Activated CD8-positive, alpha-beta memory T cell treated with anti-CD3 and anti-CD28 coated beads, Interleukin-2, amount 50 U/mL, for 4 hours (primary cell): ENCODE measurements at places on chromosomes 12 and 14.
A peak's percentile ranks its signal among the peaks of the same experiment; 100 is the strongest.

DNA sequence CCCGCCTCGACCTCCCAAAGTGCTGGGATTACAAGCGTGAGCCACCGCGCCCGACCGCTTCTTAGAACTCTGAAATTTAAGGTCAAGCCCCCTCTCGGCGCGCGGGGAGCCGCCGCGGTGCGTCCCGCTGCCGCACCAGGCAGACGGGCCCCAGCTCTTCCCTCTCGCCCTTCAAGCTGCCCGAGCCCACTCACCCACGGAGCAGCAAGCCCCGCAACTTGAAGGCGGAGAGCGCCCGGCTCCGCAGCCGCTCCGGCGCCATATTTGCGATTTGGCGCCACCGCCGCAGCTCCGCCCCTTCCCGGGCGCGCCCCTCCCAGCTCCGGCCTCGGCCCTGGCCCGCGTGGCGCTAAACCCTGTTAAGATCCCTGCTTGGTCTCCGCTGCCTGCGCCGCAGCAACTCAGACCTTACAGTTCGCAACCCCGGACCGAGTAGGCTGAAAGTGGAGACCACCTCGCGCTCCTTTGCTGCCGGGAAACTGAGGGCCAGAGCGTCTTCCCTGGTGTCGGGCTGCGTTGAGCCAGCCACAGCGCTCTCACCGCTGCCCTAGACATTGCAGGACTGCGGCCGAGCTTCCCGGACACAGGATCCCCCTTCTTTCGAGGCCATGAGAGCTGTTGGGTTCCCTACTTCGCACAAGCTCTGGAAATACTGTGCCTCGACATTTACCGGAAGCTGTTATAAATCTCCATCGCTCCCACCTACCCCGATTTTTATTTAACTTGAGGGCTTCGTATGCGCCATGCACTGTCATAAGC, at the start of gene POLE2:
Gene POLE2, minus strand, starts transcription at position 273 of the 759 bp plus-strand sequence. Its CDS starts 11 bp downstream, at position 262.
- DNase-seq = peak; percentile 77

DNA sequence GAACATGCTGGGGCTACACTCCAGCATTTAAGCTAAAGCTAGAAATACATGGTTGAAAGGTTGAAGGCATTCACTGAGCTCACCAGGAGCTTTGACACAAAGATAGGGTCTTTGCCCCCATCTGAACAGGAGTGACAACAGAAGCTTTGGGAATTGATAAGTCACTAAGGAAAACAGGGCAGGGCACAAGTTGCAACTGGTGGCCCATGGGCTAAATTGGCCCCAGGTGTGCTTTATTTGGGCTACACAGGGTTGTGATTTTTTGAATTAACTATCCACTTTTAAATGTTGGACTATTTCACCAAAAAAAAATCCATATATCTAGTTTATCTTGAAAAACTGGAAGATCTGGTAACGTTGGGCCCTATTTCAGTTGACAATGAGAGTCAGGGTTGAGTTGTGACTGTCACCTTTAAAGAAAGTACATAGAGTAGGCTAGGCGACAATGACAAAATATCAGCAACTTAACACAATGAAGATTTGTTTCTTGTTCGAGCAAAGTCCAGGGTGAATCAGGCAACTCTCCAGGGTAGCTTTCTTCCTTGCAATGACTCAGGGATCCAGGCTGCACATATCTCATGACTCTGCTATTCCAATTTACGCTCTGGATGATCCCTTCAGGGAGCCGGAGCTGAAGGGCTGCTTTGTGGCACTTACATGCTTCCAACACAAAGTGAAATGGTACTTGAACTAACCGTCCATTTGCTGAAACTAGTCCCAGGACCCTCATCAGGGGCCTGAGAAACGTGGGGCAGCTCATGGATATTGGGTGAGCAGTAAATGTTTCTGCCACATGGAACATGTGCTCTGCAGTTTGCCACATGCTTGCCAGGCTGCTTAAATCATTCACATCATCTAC, 13.3 kb upstream of the EIF4B start:
- no peak for DNase-seq

DNA sequence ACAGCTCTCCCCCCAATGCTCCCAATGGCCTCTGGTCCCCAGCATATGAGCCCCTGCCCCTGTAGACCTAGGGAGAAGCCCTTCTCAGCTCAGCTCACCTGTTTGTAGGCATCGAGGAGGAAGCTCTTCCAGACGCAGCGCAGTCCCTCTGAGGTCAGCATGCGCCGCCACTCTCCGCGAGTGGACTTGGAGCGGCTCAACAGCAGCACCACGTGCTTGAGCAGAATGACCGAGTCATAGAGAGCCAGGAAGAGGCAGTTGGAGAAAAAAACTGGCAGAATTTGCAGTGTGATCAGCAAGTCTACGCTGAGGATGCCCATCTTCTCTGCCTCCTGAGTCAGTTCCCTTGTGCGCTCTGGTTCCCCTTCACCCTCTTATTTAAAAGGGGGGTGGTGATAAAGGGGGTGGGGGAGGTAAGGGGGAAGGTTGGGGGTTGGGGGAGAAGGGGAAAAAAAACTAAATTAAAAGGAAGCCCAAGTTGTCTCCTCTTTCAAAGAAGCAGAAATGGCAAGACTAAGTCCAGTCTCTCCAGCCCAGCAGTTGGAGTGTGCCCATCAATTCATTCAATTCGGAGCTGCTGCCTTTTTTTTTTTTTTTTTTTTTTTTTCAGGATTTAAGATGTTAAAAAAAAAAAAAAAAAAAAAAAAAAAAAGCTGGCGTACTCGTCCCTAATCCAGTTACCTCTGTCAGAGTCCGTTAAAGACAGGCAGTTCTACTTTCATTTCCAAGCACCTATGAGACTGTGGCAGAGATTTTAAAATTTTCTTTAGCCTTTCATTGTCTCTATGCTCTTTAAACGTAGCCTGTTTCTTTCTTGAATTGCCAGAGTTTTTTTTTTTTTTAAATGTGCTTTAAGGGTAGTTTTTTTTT, at the start of gene DIO2:
Gene DIO2, minus strand, starts transcription at position 352 of the 870 bp plus-strand sequence. Its CDS starts 32 bp downstream, at position 320.
- DNase-seq = no peak

GRCh38 chr14:103527408-103528145, 1.4 kb upstream of the TRMT61A start:
- no peak for DNase-seq

DNA sequence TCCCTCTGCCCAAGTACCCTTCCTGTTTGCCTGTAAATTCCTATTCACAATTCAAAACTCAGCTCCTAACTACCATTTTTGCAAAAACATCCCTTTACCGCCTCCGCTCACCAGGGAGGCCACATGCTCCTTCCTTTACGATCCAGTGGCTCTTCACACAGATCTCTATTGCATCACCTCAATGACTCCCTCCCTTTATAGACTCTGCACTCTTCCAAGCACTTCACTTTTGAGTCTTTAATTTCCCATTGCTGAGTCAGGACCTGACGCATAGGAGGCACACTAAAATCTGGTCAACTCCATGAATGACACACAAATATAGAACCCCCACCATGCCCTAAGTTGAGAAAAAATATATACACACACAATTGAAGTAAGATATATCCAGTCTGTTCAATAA, 45.9 kb downstream of the PPP1R13B start:
- DNase-seq = no peak

DNA sequence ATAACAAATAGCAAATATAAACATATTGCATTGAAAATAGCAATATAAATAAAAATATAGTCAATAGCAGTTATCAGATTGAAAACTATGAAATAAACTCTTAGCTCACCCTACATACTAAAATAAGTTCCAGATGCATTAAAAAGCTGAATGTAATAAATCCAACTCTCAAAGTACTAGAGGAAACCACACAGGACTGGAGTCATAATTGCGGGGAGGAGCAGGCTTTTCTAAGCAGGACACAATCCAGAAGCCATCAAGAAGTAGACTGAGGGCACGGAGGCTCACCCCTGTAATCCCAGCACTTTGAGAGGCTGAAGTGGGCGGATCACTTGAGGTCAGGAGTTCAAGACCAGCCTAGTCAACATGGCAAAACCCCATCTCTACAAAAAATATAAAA, 22.2 kb downstream of the GSC start:
- DNase-seq = no peak

DNA sequence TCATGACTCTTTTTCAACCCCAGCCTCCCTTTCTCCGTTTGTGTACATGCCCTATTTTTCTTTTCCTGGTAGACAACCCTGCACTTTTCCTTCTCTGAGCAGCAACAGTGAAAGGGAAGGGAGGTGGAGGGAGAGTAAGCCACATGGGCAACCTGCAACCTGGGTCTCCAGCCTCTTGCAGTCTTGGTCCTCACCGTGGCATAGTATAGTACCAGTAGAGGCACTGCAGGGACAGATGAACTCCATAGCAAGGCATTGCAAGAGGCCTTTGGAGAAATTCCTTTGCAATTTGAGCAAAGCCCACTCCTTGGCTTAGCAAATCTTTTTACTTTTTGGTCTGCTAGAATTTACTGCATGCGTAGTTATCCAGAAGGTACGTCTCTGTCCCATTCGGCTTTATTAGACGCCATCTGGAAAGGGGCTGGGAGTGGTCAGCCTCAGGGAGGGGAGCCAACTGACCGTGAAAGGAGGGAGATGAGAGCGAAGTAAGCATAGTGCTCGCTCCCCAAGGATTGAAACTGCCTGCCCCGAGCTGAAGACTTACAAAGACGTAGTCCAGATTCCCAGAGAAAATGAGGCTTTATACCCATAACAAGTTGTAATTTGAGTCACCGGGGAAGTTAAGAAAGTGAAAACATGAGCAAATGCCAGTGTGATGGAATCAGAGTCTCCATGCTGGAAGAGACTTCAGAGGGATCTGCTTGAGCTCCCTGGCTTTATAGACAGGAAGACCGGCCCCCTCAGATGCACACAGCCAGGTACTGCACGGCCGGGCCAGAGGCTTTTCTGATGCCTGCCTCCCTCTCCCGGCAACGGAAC, 332.0 kb downstream of the CACNA1C start:
- DNase-seq = no peak

GRCh38 chr14:92544051-92544720, 30.6 kb downstream of the RIN3 start:
- no peak for DNase-seq

DNA sequence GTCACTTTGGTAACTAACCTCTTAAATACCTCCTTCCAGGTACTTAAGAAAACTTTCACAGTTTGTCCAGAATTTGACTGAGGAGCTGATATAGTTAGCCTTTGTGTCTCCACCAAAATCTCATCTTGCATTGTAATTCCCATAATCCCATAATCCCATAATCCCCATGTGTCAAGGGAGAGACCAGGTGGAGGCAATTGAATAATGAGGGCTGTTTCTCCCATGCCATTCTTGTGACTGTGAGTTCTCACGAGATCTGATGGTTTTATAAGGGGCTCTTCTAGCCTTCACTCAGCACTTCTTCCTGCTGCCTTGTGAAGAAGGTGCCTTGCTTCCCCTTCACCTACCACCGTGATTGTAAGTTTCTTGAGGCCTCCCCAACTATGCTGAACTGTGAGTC, 7.8 kb upstream of the NOVA1 start:
- no peak for DNase-seq

- DNase-seq = no peak
Measured at GRCh38 chr12:9699898-9700605, 30.5 kb downstream of the CLEC2D start.

DNA sequence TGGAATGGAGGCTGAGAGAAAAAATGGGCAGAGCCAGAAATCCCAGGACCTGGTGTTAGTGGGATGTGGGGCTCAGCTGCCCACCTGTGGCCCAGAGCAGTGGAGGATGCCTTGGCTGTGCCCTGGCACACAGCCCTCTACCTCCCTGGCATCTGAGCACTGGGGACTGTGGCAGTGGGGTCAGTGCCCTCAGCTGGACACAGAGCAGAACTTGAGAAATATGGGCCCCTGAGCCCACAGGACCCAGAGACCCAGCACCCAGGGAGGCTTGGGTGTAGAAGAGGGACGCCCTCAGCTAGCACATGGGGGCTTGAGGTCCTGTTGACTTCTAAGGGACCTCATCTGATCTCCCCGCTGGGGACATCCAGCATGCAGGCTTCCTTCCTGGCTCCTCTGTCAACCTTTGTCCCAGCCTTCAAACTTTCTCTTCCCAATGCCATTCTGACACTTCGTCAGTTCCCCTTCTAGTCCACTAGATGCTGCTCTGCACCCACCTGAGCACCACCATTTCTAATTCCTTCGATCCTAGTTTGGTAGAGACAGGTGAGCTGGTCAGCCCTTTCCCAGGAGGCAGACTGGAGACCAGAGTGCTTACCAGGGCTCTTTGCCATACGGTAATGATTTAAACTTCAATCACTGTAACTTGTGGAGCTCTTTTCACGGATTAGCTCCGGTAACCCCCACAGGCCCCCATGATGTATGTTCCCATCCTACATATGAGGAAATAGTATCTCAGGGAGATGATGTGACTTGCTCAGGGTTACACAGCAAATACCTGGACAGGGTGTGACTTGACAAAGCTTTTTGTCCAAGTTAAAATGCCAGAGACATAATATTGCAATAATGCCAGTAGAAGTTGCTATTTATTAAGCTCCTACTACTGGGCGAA, 143.7 kb downstream of the ASCL4 start:
- no peak for DNase-seq

DNA sequence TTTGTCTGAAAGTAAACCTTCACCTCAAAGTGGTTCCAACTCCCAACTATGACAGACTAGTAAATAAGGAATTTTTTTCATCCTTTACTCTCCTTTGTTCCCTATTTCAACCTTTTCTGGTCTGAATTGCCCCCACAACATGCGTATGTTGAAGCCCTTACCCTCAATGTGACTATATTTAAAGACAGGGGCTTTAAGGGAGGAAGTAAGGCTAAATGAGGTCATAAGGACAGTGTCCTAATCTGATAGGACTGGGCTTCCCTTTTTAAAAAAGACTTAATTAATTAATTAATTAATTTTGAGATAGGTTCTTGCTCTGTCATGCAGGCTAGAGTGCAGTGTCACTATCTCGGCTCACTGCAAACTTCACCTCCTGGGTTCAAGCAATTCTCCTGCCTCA, 86.3 kb downstream of the VCPKMT start:
- no peak for DNase-seq

- no peak for DNase-seq
Measured at GRCh38 chr12:58481811-58482210, 438.5 kb downstream of the LRIG3 start.
